ENCODE measurements at places on chromosomes 5 and 9. TPM values are rescaled to one million over a fixed set of nuclear protein-coding genes. Genes with fewer than 3 reads are reported as not detected.

The DAB2IP gene
- total RNA-seq, result 37.1 TPM

The NME5 gene
- 1.4 TPM for total RNA-seq

The TRIM7 gene
- 7.9 TPM for total RNA-seq

The HACD4 gene
- total RNA-seq, result 0.19 TPM

The SV2C gene
- total RNA-seq, result not detected

The RNF208 gene
- 0.19 TPM for total RNA-seq

The MACROH2A1 gene
- 184 TPM for total RNA-seq

The EPB41L4A gene
- 29.1 TPM for total RNA-seq

The APBA1 gene
- 22.5 TPM for total RNA-seq

The FAM240B gene
- total RNA-seq, result not detected

The MYOT gene
- total RNA-seq, result not detected

The CD14 gene
- not detected for total RNA-seq

The SH3RF2 gene
- total RNA-seq, result 0.67 TPM

The SPINK7 gene
- not detected for total RNA-seq

The DBH gene
- not detected for total RNA-seq

The ADAMTS6 gene
- total RNA-seq, result 78.4 TPM

The STPG3 gene
- total RNA-seq, result not detected

The CDH9 gene
- total RNA-seq, result not detected

The FABP6 gene
- not detected for total RNA-seq

The CCDC171 gene
- total RNA-seq, result 1.1 TPM

The POLR3G gene
- total RNA-seq, result 14.0 TPM

The ANKRA2 gene
- total RNA-seq, result 12.4 TPM

The CNOT6 gene
- 12.7 TPM for total RNA-seq

The ZNF883 gene
- 0.65 TPM for total RNA-seq

All from vein endothelial cell (primary cell).